Osteocyte (in vitro differentiated cells): ENCODE measurements at places on chromosomes 2 and 18. TPM values are rescaled to one million over a fixed set of nuclear protein-coding genes. Genes with fewer than 3 reads are reported as not detected.
A peak's percentile ranks its signal among the peaks of the same experiment; 100 is the strongest.

The C1QL2 gene
- not detected in 2 replicates for total RNA-seq

The C2orf78 gene
- not detected in 2 replicates for total RNA-seq

The CYP27A1 gene
- 3.2 and 4.1 TPM in 2 replicates for total RNA-seq

The ABCG5 gene
- not detected in 2 replicates for total RNA-seq

The OSBPL1A gene
- total RNA-seq = 29.7 and 29.8 TPM in 2 replicates

The HOXD13 gene
- total RNA-seq = not detected in 2 replicates

The CD226 gene
- 0.46 and 0.81 TPM in 2 replicates for total RNA-seq

The POTEI gene
- 0.05 TPM in 1 of 2 replicates, not detected in the other for total RNA-seq

The ACVR1C gene
- 0.08 and 0.16 TPM in 2 replicates for total RNA-seq

DNA sequence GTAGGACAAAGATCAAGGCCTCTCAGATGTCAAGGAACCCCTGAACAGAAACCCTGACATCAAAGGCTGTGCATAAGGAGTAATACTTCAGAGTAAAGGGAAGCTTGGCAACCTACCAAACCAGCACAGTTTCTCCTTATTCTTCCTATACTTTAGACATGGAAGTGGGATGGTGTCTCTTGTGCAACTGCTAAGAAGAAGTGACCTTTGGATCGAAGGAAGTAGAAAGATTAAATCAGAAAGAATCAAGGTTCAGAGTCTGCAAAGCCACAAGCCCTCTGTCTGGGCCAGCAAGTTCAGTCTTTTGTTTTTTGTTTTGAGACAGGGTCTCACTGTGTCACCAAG lies 66.2 kb upstream of the SLC39A10 start:
- DNase-seq = no peak

DNA sequence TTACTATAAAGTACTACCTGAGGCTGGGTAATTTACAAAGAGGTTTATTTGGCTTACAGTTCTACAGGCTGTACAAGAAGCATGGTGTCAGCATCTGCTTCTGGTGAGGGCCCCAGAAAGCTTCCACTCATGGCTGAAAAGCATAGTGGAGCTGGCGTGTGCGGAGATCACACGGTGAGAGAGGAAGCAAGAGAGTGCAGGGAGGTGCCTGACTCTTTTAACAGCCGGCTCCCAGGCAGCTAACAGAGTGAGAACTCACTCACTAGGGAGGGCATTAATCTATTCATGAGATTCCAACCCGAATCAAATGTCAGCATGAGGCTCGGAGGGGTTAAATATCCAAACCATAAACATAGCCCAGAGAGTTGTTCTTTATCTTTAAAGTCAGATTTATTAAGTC lies 117.3 kb downstream of the LDLRAD4 start:
- no peak for DNase-seq

DNA sequence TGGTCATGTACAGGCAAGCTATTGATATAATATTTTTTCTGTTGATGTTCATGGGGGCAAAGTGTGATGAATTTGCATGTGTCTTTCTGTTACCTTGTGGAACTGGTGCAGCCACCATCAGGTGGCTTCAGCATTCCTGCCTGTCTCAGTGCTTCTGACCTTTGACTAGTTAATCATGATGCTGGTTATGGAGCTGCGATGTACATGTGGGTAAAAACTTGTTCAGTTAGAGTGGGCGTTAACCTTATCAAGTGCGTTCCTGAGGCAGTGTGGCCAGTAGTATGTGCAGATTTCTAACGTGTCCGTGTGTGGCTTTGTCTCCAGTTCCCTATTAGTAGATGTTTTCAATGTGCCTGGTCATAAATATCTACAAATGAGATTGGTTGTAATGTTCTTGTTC lies 127.4 kb upstream of the ZSWIM2 start:
- peak; percentile 23 for DNase-seq

GRCh38 chr2:30239308-30239985 lies 8.1 kb downstream of the LBH start:
- no peak for DNase-seq

DNA sequence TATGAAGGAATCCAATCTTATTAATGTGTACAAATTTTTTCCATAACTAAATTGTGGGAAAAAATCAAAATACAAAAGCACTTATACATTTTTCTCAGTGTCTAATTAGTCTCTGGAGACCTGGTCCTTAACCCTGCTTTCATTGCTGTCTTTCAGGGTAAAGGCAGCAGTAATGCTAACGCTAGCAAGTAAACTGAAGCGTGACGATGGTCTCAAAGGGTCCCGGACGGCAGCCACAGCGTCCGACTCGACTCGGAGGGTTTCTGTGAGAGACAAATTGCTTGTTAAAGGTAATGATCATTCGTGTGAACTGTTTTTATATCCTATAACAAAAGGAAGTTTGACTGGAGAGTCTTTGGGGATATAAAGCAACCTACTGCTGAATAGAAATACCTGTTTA lies 6.1 kb downstream of the UBE2F start:
- DNase-seq = no peak

DNA sequence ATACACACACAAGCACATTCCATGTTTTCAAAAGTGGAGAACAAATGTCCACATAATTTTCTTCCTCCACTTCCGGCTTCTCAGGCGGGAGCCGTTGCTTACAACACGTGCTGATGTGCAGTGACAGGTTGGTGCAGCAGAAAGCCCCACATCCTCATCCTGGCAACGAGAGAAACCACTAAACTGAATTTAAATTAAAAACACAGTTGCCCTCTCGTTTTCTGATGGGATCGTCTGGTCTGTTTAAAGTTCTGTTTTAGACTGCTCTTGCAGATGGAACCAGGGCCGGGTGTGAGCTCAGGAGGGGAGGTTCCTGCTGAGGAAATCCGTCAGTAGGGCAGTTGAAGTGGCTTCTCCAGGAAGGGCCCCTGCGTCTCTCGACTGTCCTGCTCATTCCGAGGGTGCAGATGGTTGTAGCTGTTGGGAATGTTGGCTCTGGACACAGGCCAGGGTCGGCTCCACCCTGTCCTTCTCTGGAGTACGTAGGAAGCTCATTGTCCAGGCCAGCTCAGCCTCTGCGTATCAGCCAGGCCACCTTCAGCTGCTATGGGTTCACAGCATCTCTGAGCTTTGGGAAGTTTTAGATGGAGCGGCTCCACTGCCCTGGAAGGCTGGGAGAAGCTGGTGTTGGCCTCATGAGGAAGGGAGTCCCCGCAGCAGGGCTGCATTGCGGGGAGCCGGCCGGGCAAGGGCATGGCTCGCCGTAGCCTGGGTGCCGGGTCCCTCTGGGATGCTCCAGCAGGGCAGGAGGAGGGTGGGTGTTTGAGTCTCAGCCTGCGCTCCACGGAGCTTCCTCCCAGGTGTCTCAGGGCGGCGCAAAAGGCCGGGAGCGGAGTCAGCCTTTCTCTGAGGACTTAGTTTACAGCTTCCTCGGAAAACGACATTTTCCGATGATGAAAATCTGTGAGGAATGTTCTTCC lies 58.3 kb downstream of the NFATC1 start:
- DNase-seq = no peak

DNA sequence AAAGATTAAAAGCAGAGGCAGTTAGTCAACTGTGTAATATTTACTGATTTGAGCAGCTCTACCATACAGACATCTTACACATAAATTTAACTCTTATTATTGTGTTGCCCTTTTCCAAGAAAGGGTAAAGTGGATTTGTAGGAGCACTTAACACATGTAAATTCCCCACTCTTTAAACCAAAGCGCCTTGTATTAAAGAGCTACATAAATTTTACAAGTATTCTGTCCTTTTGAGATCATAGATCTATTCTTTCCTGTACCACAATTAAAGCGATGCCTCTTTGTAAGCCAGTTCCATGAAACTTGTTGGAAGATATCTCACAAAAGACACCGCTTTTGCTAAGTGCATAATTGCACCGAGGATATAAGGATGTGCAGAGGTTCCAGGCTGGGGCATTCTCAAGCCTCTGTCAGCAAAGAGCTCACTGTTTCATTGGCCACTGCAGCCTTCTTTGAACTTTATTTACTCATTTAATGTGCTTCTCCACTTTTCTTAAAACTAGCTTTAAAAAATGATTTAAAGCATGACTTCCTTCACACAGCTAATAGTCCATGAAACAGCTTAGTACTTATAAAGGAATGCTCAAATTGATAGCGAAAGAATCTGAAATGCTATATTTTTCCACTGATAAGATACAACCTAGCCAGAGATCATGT lies 520.0 kb upstream of the TCF4 start:
- no peak for DNase-seq

GRCh38 chr2:64525317-64525613 lies 1.1 kb downstream of the AFTPH start:
- no peak for DNase-seq

DNA sequence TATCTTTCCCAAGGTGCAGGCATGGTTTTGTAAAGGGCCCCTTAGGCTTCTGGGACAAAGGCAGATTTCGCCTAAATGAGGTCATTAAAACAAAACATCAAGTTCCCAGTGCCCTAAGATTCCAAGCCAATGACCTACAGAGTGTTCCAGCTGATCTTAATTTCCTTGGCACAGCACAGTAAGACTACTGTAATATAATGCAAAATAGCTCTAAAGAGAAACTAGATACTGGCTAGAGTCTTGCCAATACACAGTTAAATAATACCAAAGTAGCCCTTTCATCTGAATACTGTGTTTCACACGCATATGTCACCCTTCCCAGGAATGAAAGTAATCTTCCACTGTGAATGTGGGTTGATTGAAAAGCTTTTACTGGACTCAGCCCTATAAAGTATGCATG lies 14.7 kb downstream of the GRB14 start:
- DNase-seq = no peak

GRCh38 chr2:3260959-3261358 lies 116.7 kb downstream of the EIPR1 start:
- peak; percentile 19 for DNase-seq

DNA sequence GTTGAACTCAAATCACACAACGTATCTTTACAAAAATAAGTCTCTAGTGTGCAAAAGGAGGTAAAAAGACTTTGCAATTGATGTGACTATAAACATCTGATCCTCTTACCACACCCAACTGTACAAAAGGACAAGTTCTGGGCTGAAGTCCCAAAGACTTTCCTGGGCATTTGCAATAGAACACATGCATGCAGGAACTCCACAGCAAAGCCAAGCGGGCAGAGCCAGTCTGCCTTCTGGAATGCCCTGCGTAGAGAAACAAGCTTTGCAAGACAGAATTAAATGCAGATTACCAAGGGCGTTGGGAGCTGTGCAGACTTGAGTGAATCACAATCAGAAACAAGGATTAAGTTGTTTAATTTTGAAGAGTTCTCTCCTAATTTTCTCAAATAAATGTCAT lies 208.4 kb upstream of the ZNF521 start:
- no peak for DNase-seq

DNA sequence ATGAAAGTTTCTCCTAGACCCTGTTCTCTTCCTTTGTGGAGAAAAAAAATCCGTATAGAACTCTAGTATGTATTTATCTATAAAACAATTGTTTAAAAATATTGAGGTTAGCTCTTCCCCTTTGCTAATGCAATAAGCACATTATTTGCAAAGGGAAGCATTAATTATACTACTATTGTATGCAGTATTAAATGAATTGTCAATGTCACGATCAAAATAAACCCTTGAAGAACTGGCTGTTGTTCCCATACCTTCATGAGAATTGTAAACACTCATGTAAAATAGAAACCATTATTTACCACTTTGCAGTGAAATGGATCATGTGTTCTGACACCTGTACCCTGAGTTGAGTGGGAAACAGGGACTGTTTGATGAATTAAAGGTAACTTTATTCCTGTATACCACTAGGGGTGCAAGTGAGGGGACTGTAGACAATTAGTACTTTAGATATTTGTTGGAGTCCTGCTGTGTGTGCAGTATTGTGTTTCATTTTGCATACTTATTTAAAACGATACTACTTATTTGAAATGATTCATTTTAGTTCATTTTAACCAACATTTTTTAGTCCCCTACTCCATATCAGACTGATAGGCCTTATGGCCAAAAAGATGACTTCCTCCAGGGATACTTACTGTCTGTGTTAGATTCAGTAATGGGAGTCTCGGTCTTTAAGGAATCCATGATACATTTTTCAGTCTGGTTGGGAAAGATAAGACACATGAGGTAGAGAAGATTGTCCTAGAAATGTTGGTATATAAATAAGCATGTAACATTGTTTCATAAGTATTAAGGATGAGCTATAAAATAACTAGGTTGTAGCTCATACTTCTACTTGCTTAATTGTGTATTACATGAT lies 7.9 kb downstream of the PKP4 start:
- DNase-seq = no peak

GRCh38 chr2:147937744-147938349 lies 82.7 kb downstream of the ORC4 start:
- no peak for DNase-seq

GRCh38 chr2:137231628-137232027 lies 466.3 kb downstream of the THSD7B start:
- DNase-seq = no peak

DNA sequence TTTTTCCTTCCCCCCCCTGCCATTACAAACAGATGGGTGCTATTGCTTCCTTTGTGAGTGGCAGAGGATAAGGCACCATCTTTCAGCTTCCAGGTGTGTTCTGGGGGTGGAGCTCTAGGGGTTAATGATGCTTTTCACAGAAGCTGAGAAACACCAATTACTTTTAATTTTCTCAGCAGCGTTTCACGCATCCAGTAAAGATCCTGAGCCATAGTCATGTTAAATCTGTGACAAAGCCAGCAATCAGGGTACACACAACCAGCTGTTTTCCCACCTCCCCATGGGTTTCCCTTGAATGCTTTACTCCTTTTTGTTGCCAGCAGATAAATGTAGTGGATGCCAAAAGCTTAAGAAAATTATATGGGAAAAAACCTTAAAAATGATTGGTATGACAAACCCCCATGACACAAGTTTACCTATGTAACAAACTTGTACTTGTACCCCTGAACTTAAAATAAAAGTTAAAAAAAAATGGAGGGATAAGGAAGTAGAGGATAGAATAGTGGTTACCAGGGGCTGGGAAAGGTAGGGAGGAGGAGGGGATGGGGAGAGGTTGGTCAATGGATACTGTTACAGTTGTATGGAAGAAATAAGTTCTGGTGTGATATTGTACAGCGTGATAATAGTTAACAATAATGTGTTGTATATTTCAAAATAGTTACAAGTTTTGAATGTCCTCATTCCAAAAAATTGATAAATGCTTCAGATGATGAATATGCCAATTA lies 70.0 kb downstream of the ACOXL start:
- DNase-seq = no peak

- DNase-seq = no peak
Measured at GRCh38 chr18:24585996-24586566, 125.6 kb downstream of the HRH4 start.

DNA sequence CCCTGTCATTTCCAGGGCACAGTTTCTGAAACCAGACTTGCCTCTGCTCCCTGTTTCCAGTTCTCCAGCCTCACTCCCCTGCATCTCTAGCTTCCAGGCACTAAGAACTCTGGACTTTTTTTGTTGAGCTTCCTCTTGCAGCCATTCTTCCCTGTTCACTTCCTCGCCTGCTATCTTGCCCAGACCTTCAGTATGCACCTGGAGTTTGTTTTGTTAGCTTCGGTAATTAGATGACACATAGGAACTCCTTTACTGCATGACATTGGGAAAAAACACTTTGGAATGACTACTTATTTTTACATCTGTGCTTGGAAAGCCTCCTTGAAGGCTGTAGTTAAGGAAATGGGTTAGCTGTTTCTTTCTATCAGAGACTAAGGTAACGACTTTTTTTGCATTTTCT lies 35.2 kb downstream of the OTOF start:
- no peak for DNase-seq

- no peak for DNase-seq
Measured at GRCh38 chr18:5600378-5601071, 56.7 kb upstream of the EPB41L3 start.

GRCh38 chr2:236365258-236366048 lies 101.2 kb upstream of the ASB18 start:
- DNase-seq = peak; percentile 75
